Right cardiac atrium (tissue), 5 donors: ENCODE measurements at places on chromosomes 11 and 22. TPM values are rescaled to one million over a fixed set of nuclear protein-coding genes. Genes with fewer than 3 reads are reported as not detected.

GRCh38 chr11:106990331-106990730 lies 27.9 kb downstream of the GUCY1A2 start:
- peak; percentile 61 for DNase-seq

DNA sequence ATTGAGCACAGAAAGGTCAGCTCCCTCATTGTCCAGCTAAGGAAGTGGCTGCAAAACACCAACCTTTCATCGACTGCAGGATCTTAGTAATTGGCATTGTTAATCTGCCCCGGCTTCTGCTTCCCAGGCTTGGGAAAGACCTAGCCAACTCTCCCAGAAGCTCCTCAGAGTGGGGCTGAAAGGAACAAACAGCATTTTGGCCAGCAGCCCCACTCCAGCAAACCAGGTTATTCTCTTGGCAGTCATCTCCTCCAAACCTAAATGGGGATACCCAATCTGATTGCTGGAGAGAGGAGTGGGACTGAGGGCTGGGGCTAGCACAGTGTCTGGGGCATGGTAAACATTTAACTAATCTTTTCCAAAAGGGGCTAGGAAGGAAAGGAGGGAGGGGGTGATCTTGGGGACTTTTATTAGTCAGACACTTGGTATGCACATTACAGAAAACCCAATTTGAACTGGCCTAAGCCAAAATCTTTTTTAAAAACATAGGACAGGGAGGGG lies 294.4 kb downstream of the MN1 start:
- DNase-seq = no peak

ADAMTS8 gene
- 0.88 TPM for polyA plus RNA-seq

- DNase-seq = no peak
Measured at GRCh38 chr11:126477535-126478305, 122.2 kb downstream of the ST3GAL4 start.

HEPHL1 gene
- polyA plus RNA-seq = not detected

DNA sequence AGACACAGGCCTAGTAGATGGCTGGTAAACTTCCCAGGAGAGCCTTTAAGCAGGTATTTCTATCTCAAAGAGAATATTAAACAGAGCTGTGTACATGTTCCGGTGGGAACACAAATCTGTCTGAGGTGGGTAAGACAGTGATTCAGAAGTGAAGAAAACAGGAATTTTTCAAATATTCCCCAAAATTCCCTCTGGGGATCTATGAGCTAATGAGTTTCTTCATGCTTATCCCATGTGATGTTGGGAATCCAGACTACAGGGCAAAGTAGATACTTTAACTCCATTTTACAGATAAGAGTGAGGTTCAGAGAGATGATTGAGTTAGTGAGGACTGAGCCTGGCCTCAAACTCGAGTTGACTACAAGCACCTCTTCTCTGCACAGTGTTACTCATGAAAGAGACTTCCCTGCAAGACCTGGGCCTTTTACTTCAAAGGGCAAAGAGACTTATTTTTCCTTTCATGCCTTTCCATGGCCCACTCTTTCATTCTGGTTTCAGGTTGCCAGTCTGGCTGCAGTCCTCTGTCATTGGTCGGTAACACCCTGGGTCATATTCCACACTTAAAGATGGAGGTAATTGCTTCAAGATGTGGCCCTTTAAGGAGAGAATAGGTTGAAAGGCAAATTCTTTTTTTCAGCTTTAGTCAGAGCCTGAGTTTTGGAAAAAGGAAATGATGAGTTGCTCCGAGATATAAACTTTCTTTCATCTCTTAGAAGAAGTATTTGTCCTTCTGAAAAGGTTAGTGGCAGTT lies 70.1 kb downstream of the CYB5R2 start:
- DNase-seq = no peak

LRRC4C gene
- 1.0 TPM for polyA plus RNA-seq

- DNase-seq = no peak
Measured at GRCh38 chr11:34251589-34251980, 106.2 kb downstream of the ABTB2 start.

ALX4 gene
- polyA plus RNA-seq = 0.07 TPM

GRCh38 chr11:65298131-65298535 lies 16.5 kb upstream of the CDC42EP2 start:
- peak; percentile 92 for DNase-seq

HBE1 gene
- polyA plus RNA-seq = 0.11 TPM

GRCh38 chr11:120431633-120432032 lies 79.9 kb upstream of the GRIK4 start:
- no peak for DNase-seq

DNA sequence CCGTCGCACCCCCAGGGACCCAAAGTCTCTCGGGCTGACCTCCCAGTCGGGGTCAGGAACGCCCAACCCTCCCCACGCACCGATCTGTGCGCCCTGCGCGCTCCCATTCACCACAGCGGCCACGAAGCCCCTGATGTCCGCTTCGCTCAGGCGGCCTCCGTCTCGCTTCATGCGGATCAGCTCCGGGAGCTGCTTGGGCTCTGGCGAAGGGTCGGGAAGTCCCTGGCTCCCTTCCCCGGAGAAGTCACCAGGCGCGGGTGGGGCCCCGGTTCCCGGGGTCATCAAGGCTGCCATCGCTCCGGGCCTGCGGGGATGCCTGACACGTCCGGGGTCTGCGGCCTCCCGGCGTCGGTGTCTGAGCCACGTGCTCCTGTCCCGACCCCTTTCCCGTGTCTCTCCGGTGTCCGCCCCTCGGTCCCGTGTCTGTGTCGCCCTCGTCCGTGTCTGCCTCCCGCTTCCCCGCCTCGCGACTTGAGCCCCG lies 356 bp downstream of the TYMP start:
- peak; percentile 80 for DNase-seq

DNA sequence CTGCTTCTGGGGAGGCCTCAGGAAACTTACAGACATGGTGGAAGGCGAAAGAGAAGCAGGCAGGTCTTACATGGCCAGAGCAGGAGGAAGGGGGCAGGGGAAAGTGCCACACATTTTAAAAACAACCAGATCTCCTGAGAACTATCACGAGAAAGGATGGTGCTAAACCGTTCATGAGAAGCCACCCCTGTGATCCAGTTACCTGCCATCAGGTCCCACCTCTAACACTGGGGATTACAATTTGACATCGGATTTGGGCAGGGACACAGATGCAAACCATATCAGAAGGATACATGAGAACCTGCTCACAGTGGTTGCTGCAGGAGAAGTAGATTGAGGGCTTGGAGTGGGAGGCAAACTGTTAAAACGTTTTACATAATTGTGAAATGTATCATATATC lies 152.2 kb downstream of the ADAMTS15 start:
- no peak for DNase-seq

- DNase-seq = peak; percentile 66
Measured at GRCh38 chr22:39239561-39240423, 5.0 kb downstream of the PDGFB start.

DNA sequence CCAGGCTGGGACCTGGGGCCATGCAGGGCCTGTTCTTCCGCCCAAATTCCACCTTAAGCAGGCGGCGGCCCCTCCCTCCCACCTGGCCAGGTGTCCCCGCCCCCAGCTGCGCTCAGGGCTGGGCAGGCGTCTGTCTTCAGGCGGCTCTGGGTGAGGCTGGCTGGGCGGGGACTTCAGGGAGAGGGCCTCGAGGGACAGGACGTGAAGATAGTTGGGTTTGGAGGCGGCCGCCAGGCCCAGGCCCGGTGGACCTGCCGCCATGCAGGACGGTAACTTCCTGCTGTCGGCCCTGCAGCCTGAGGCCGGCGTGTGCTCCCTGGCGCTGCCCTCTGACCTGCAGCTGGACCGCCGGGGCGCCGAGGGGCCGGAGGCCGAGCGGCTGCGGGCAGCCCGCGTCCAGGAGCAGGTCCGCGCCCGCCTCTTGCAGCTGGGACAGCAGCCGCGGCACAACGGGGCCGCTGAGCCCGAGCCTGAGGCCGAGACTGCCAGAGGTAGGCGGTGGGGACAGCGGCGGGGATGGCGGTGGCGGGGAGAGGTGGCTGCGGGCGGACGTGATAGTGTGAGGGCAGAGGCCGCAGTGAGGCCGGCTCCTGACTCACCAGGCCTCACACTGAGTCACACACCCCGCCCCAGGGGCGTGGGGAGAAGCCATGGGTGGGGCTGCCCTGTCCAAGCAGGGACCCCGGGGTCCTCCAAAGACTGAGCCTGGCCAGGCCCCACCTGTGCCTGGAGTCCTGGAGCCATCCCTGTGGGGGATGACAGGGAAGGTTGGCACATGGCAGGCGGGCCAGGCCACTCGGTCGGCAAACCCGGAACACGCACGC lies at the start of gene PKP3:
Gene PKP3, plus strand, starts transcription at position 176 of the 824 bp plus-strand sequence. Its CDS starts 84 bp downstream, at position 260.
- DNase-seq = no peak

DNA sequence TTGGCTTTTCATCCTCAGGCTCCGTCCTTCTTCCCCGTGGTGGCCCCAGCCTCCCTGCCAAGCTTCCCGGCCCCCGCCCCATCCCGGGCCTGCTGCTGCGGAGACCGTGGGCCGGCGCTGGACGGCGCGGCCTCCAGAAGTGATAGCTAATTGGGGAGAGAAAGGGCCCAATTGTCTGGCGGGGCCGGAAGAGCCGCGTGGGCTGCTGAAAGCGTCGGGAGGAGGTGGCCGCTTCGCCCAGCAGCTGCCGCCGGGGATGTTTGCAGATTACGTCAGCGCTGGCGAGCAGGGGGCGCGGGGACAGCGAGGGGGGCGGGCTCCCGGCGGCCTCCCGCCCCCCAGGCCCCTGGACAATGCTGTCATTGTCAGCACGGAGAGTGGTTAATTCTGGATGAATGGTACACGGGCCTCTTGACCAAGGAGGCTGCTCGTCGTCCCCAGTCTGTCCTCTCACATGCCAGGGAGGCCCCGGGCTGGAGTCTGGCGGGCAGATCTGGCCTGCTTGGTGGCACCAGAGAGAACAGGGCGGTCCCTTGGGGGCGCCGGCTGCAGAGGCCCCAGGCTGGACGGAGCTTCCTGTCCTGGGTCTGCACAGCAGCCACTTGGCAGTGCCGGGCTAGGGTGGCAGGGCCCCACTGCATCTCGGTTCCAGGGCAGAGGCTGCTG lies 1.6 kb downstream of the SMIM38 start:
- peak; percentile 90 for DNase-seq

DNA sequence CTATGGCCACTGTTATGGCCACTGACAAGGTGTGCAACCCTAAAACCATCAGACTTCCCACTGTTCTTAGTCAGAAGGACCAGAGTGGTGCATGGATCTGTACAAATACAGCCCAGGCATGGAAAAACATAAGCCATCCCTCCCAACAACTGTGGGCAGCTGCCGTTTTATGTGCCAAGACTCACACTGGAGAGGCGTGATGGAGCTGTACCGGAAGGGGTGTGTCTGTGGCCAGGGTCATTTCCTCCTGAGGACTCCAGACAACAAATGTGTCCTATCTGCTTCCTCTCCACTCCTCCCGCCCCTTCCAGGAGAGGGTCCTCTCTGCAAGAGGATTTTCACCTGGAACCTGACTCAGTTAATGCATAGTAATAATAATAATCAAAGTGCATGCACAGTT lies 29.5 kb downstream of the KCNJ1 start:
- no peak for DNase-seq

POLR2L gene
- polyA plus RNA-seq = 278 TPM
